T-cell (primary cell): ENCODE measurements at places on chromosomes 6 and 20.

- DNase-seq = no peak
Measured at GRCh38 chr6:103522045-103522444, 1337.7 kb downstream of the HACE1 start.

DNA sequence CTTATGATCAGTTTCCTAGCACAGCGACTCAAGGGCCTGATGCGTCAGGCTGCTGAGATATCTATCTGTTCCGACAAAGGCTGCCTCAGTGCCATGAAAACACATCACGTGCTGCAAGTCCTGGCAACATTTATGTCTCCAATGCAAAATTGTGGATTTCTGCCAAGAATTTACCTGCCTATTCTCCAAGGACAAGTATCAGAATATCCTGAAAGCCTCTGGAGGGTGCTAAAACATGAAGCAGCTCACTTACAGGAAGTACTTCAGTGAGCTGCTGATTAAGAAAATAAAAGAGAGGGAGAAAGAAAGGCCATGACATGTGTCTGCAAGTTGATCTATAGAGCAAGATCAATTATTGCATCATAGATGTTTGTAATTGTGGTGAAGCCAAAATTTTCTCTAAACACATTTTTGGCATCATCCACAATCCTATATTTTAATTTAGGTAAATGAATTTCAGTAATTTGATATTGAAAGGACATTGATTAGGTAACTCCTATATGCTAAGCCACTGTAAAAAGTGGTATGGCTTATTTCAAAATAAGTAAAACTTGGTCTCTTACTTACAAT lies 25.8 kb upstream of the TPBG start:
- no peak for DNase-seq

GRCh38 chr20:20161611-20162010 lies 109.3 kb downstream of the CFAP61 start:
- DNase-seq = no peak

DNA sequence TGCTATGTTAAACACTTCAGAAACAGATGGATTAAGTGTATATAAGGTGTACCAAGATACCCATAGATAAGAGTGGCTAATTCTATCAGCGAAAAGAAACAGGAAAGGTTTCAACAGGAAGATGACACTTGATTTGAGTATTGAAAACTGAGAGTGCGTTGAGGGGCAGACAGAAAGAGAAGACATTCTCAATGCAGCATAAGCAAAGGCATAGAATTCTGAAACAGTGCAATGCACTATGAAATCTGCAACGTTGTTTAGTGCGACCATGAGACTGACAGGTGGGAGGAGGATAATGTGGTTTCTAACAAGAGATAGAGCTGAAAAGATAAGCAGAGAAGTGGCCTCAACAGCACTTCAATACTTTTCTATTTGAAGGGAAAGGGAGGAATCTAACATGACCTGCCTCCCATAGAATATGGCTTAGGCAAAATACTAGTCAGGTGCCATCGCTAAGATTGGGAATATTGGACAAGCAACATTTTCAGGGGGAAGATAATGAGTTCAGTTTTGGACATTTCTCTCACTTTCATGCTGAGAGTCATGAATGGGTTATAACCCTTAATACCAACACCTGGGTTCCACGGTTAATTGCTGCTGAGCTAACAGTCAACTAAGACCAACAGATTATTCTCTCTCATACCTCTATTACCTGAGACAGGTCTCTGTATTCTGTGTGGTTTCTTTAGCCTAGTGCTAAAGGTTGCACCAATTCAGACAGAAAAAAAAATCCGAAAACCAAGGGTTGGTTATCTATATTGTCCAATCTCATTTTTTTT lies 312.9 kb upstream of the ARID1B start:
- DNase-seq = no peak

DNA sequence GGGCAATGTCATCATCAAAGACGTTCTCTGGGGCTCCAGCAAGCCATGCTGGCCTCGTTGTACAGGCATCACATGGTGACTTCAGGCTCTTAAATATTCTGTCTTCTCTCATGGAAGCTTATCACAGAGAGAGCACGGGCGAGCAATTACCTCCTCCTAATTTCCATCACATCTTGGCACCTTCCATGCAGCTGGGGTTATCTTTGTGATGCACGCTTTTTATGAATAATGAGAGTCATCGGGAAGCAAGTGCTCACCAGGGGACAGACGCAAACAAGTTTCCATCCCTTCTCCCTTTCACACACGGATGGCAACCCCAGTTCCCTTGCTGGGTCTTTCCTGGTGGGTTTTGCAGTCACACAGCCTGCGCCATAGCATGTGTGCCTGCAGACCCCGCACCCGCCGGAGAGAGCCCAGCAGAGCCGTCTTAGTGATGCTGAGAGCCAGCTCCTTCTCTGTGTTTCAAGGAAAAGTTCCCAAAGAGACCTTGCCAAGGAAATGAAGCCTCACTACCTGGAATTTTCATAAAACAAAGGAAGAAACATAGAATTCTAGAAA lies 116.3 kb upstream of the AFDN start:
- DNase-seq = no peak

DNA sequence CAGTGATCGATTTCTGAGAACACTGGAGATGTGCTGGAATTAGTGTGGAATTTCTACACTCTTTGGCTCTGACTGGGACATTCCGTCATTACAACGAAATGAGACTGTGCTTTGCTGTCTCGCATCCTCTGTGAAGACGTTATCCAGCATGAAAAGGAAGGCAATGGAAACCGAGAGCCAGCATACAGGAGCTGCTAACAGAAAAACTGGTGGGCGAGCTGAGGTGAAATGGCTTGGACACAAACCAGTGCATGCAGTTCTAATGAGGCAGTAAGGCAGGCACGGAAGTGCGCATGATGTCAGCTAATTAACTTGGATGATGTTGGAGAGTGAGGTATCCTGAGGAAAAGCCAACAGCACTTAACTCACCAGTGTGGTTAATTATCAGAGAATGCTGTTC lies 202.8 kb upstream of the AGPAT4 start:
- DNase-seq = no peak

- DNase-seq = no peak
Measured at GRCh38 chr6:131636880-131637792, at the start of gene ENPP3. Gene ENPP3 (plus strand): TSS chr6:131637302. CDS start chr6:131637385, 83 bp downstream.

DNA sequence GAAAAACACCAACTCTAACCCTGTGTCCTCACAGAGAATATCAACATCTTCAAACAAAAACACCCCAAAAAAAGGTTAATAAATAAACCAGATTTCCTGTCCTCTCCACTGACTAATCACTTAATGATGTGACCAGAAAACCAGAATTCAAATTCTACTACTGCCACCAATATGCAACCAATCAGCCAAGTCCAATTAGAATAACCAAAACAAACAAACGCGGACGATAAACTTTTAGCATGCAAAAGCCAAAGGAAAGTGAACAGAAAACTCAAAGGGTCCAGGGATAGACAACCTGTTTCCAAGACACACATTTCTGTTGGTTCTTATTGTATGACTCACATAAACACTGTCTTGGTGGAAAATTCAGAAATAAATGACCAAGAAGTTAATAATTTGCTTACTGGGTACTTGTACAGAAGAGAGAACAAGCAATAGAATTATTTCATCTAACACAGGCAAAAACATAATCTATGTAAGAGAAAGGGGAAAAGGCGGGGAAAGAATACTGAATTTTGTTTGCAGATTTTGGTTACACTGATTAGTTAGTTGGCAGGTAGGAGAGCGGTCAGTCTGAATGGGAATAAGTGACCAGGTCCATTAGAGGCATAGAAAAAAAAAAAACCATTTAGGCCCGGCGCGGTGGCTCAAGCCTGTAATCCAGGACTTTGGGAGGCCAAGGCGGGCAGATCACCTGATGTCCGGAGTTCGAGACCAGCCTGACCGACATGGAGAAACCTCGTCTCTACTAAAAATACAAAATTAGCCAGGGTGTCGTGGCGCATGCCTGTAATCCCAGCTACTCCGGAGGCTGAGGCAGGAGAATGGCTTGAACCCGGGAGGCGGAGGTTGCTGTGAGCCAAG lies 34.1 kb downstream of the HFE start:
- no peak for DNase-seq
